ENCODE measurements at places on chromosomes 5 and 9.

GRCh38 chr5:68839019-68839552 is 254.7 kb upstream of the SLC30A5 start:
- no peak for DNase-seq

DNA sequence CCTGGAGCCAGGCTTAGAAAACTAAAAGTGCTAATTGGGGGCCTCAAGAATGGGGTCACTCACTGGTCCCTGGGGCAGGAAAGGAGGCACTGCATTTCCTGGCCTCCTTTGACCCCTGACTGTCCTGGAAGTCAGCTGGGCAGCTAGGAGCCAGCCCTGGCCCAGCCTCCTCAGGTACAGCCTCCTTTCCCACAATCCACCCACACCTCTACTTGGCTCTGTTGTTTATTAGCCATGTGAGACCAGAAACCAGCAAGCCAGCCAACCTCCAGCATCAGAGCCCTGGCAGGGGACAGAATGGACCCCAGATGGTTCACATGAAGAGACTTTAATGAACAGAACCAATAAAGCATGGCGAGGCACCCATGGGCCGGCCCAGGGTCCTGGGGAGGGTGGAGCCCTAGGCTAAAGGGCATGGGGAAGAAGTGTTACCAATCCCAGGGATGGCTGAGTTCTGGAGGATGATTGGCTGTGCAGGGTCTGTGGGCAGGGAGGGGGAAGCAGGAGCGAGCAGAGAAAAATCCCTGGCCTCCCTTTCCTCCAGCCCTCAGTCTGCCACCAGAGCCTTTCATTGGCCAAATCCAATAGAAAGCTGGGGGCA is 55.3 kb upstream of the ANGPTL2 start:
- DNase-seq: no peak

DNA sequence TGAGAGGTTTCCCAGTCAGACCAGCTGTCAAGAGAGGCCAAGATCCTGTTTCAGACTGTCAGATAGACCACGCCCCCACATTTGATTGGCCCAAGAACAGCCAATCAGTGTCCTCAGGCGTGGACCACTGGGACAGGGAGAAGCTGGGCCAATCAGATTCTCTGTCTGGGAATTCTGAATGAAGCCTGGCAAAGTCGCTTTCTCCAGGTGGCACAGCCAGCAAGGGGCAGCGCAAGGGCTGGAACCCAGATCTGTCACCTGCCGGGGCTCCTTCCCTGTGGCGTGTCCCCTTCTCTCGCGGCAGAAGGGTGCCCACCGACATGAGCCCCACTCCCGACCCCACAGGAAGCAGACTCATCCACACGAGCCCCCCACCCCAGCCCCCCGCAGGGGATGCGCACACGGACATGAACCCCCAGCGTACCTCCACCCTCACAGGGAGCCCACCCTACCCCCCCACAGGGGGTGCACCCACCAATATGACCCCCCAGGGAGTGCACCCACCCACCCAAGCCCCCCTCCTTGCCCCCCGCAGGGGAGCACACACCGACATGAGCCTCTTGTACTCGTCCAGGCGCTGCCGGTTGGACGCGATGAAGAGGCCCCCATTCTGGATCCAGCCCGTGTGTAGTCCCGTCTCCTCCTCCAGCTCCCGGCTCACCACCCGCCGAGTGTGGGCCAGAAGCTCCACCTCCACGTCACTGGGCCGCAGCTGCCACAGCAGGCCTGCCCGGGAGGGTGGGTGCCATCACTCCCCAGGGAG is 6.1 kb downstream of the SARDH start:
- DNase-seq: peak; percentile 49

GRCh38 chr5:15746833-15747232 is 246.9 kb downstream of the FBXL7 start:
- no peak for DNase-seq

DNA sequence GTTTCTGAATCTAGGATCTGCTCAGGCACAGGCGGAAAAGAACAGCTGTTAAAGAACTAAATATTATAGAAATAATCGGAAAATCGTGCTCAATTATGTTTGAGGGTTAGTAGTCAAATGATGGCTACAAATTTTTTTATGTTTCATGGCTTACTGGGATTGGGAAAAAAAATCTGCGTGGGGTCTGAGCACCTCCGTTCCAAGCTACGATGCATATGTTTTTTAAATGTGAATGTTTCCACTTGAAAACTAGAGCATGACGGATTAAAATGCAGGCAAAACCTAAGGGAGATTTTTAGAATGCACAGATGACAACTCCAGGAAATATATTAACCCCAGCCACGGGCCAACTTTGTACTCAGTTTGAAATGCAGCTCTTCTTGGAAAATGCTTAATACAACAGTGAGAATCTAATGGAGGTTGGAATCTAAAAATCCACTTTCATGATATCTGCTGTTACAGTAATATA is 5.3 kb downstream of the OTP start:
- DNase-seq: no peak

DNA sequence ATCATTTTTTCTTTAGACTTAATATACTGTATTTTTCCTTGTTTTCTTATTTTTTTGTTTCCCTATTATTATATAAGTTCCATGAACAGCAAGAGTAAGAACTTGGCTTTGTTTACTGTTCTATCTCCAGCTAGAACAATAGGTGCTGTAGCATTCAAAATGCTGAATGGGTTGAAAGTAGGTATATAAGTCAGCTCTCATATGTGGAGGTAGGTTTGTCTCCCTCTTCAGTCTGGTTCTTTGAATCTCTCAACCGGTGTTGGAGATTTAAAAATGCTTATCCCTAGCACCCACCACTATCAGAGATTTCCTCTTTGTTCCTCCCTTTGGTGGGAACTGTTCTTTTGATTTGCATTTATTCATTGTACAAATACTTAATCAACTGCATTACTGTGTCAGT is 87.5 kb upstream of the FSD1L start:
- DNase-seq: no peak

DNA sequence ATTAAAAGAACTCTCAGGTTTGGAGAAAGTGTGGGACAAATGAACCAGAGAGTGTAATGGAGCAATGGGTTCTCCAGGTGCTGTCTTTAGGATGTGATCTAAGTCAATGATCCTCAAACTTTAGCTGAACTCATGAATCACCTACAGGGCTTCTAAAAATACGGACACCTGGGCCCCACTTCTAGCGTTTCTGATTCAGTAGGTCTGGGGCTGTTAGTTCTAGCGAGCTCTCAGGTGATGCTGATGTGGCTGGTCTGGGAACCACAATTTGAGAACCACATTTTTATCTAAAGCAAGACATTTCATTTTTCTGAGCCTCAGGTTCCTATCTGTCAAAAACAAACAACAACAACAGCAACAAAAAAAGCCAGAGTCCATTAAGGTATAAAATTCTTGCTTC is 35.1 kb upstream of the PCA3 start:
- no peak for DNase-seq

GRCh38 chr5:178113841-178114324 is 551 bp downstream of the N4BP3 start:
- no peak for DNase-seq

- DNase-seq: no peak
Observed at GRCh38 chr5:161233553-161233952, 313.0 kb downstream of the GABRB2 start.

DNA sequence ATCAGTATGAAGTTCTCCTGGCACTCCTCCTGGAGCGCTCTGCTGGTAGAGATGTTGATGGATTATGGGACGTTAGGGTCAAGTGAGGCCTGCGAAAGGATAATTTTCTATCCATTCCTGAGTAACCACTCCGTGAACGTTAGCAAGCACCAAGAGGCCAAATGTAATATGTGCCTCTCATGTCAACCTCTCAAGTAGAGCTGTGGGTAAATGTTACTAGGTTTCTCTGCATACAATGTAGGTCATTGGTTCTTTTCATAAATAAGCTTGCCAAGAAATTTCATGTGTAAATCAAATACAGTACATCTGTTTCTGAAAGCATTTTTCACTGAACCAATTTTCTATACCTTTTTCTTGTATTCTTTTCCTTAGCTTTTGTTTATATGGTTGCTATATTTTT is 126.3 kb downstream of the KDM4C start:
- no peak for DNase-seq
